ENCODE measurements at places on chromosomes 16 and 17. TPM values are rescaled to one million over a fixed set of nuclear protein-coding genes. Genes with fewer than 3 reads are reported as not detected.

GRCh38 chr16:1261131-1261892 is 5.4 kb downstream of the TPSD1 start:
- H3K27me3 ChIP-seq: peaks cover 42% of the 10 kb centered on the region
- H3K4me3 ChIP-seq: no peak overlapping the region
- H3K4me1 ChIP-seq: peaks cover 5% of the 10 kb centered on the region
- no peak overlapping the region for H3K27ac ChIP-seq
- DNase-seq: no peak

DNA sequence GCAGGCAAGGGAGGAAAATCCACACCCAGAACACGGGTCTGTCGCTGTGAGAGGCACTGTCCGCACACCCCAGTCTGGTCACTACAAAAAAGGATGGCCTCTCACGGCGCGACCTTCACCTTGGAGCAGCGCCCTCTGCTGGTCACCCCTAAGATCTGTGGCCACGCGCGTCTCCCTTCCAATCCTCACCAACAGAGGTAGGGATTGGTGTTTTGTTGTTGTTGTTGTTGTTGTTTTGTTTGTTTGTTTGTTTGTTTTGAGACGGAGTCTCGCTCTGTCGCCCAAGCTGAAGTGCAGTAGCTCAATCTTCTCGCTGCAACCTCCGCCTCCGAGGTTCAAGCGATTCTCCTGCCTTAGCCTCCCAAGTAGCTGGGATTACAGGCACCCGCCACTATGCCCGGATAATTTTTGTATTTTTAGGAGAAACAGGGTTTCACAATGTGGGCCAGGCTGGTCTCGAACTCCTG is 15.0 kb upstream of the C17orf58 start:
- H3K36me3 ChIP-seq: no peaks in the 10 kb centered on the region
- no peak overlapping the region for H3K4me3 ChIP-seq
- DNase-seq: peak; percentile 40
- no peak overlapping the region for H3K27ac ChIP-seq
- no peaks in the 10 kb centered on the region for H3K4me1 ChIP-seq

GRCh38 chr17:27669850-27670249 is 38.9 kb downstream of the LGALS9 start:
- H3K27me3 ChIP-seq: peaks cover 28% of the 10 kb centered on the region
- H3K27ac ChIP-seq: no peak overlapping the region
- H3K36me3 ChIP-seq: no peaks in the 10 kb centered on the region

DNA sequence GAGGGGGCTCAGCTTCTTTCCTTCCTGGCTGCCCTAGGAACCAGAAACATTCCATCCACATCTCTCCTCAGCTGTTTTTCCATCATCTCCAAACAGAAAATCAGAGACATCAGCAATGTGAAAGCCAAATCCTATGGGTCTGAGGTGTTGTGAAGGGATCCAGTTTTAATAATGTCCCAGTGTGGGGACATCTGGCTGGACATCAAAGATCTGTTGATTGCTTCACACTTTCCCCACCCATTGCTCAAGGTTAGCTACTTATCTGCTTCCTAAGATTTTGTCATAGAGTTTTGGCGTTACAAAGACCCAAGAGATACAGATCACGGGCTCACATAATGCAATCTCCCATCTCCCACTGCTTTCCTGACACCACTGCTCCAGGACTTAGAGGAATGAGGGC is 47.8 kb upstream of the AXIN2 start:
- H3K36me3 ChIP-seq: peaks cover 3% of the 10 kb centered on the region
- H3K4me1 ChIP-seq: no peaks in the 10 kb centered on the region
- no peak for DNase-seq
- H3K27ac ChIP-seq: no peak overlapping the region
- no peak overlapping the region for H3K4me3 ChIP-seq

DNA sequence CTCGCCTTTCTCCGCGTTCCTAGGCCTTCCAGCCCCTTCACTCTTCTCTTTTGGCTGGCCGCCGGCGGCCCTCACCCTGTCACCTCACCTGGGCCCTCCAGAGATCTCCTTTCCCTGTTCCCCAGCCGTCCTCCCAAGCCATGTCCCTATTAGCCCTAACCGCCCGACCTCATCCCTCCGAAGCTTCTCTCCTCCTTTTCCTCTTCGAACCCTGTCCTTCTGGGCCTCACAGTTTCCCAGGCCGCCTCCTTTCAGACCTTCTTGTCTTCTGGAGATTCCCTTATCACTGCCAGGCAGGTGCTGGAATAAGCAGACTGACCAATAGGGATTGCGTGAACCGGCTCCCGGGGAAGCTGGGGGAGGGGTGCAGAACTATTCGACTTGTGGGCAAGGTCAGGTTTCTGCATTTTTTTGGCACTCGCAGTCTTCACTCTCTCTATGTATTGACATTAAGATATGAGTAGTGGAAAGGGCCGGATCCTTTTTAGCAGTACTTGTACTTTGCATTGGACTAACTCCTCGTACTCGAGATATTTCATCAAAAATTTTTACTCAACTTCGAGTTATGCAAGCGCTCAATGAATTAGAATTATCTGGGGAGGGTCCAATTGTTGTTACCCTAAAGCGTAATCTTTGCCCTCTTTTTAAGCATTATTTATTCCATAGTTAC is 690 bp downstream of the RHOT1 start:
- H3K36me3 ChIP-seq: no peaks in the 10 kb centered on the region
- DNase-seq: peak; percentile 71
- H3K27me3 ChIP-seq: no peaks in the 10 kb centered on the region
- H3K4me1 ChIP-seq: 0 out of 2 replicates have a peak, but pooled peaks cover 2% of the 10 kb centered on the region
- peak overlapping the region; percentile 97 for H3K4me3 ChIP-seq

- H3K27me3 ChIP-seq: 0 out of 2 replicates have a peak, but pooled peaks cover 2% of the 10 kb centered on the region
- no peak overlapping the region for H3K4me3 ChIP-seq
- no peaks in the 10 kb centered on the region for H3K36me3 ChIP-seq
- no peak overlapping the region for H3K27ac ChIP-seq
These were observed 39.7 kb upstream of the ALDH3A1 start for GRCh38 chr17:19787733-19788357.

GRCh38 chr16:28975158-28975599 is 601 bp downstream of the SPNS1 start:
- no peaks in the 10 kb centered on the region for H3K27me3 ChIP-seq
- no peaks in the 10 kb centered on the region for H3K36me3 ChIP-seq
- no peak for DNase-seq
- peak overlapping the region; percentile 54 for H3K27ac ChIP-seq
- no peaks in the 10 kb centered on the region for H3K4me1 ChIP-seq

- H3K4me3 ChIP-seq: no peak overlapping the region
- DNase-seq: peak; percentile 29
- H3K27me3 ChIP-seq: no peaks in the 10 kb centered on the region
- peaks cover 20% of the 10 kb centered on the region for H3K4me1 ChIP-seq
- H3K36me3 ChIP-seq: no peaks in the 10 kb centered on the region
These were observed 17.4 kb upstream of the COL1A1 start for GRCh38 chr17:50218771-50219315.

DNA sequence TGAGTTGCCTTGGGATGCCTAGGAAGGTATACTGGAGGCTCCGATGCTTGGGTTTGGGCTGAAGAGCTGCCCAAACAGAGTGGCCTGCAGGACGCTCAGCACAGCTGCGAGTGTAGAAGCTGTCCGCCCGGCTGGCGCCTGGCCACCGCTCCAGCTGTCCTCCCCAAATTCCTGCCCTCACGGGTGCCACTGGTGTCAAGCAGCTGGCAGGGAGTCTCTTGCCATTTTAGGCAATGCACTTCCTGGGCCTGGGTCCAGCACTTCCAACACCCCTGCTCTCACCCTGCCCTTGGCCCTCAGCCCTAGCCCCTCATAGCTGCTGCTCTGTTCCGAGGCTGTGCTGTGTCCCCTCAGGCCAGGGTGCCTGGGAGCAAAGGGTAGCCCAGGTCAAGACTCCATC is 5.2 kb upstream of the PKMYT1 start:
- DNase-seq: peak; percentile 88
- H3K4me3 ChIP-seq: no peak overlapping the region
- peaks cover 64% of the 10 kb centered on the region for H3K4me1 ChIP-seq

- H3K36me3 ChIP-seq: no peaks in the 10 kb centered on the region
- H3K4me3 ChIP-seq: no peak overlapping the region
- H3K4me1 ChIP-seq: peaks cover 15% of the 10 kb centered on the region
- no peak for DNase-seq
These were observed 15.1 kb downstream of the BAIAP2 start for GRCh38 chr17:81049973-81050551.

GRCh38 chr17:57900991-57901743 is 51.3 kb upstream of the MRPS23 start:
- peaks cover 51% of the 10 kb centered on the region for H3K4me1 ChIP-seq
- no peak for DNase-seq
- no peak overlapping the region for H3K27ac ChIP-seq
- no peak overlapping the region for H3K4me3 ChIP-seq
- no peaks in the 10 kb centered on the region for H3K27me3 ChIP-seq

DNA sequence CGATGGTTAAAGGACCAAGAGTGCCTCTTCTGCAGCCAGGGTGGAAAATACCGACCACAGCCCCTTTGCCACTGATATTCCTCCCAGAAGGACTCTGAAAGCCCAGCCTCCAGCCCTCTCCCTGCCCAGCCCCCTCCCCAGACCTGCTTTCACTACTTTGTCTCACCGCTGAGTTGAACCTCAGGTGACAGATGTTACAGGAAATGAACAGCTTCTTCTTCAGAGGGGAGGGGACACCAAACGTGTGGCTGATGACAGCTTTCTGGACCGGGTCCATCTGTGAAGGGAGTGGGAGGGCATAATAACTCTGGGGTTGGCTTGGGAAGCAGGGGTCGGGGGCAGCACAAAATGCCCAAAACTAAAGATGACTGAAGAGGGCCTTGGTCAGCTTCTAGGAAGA is 14.2 kb downstream of the NKIRAS2 start:
- no peak overlapping the region for H3K27ac ChIP-seq
- no peaks in the 10 kb centered on the region for H3K36me3 ChIP-seq
- no peaks in the 10 kb centered on the region for H3K4me1 ChIP-seq
- DNase-seq: no peak

GRCh38 chr16:11781773-11782172 is 15.3 kb downstream of the ZC3H7A start:
- DNase-seq: peak; percentile 90
- H3K27ac ChIP-seq: peak overlapping the region; percentile 95
- peaks cover 34% of the 10 kb centered on the region for H3K4me1 ChIP-seq
- H3K36me3 ChIP-seq: peaks cover 22% of the 10 kb centered on the region

GRCh38 chr16:26705346-26705745 is 361.4 kb upstream of the C16orf82 start:
- H3K4me3 ChIP-seq: no peak overlapping the region
- no peaks in the 10 kb centered on the region for H3K36me3 ChIP-seq
- no peak overlapping the region for H3K27ac ChIP-seq
- no peaks in the 10 kb centered on the region for H3K27me3 ChIP-seq
- no peaks in the 10 kb centered on the region for H3K4me1 ChIP-seq

GRCh38 chr16:2900526-2901075 is 11.1 kb upstream of the FLYWCH1 start:
- DNase-seq: no peak
- no peaks in the 10 kb centered on the region for H3K36me3 ChIP-seq

DNA sequence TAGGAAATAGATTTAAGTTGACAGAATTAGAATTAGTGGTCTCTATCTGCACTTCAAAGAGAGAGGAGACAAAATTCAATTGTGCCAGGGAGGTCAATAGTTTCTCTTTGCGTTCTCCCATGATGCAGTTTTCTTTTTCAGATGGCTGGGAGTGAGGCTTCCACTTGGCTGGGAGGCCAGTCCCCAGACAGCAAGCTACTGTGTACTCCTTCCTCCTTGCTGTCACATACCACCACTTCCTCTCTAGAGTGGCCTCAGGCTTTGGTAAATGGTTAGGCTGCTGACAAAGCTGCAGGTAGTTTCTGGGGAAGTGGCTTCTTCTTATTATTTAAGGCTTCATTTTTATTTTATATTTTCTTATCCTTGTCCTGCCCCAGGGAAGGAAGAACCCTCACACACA is 106.2 kb upstream of the HS3ST4 start:
- no peaks in the 10 kb centered on the region for H3K4me1 ChIP-seq
- H3K27me3 ChIP-seq: no peaks in the 10 kb centered on the region
- H3K4me3 ChIP-seq: no peak overlapping the region
- no peak overlapping the region for H3K27ac ChIP-seq
- no peak for DNase-seq

- no peak overlapping the region for H3K27ac ChIP-seq
- H3K4me3 ChIP-seq: no peak overlapping the region
- H3K4me1 ChIP-seq: no peaks in the 10 kb centered on the region
- no peak for DNase-seq
These were observed 18.8 kb downstream of the PCTP start for GRCh38 chr17:55769625-55770000.

- no peak overlapping the region for H3K27ac ChIP-seq
- DNase-seq: no peak
- H3K36me3 ChIP-seq: peaks cover 24% of the 10 kb centered on the region
- H3K27me3 ChIP-seq: no peaks in the 10 kb centered on the region
These were observed 6.4 kb upstream of the VEZF1 start for GRCh38 chr17:57994436-57994835.

DNA sequence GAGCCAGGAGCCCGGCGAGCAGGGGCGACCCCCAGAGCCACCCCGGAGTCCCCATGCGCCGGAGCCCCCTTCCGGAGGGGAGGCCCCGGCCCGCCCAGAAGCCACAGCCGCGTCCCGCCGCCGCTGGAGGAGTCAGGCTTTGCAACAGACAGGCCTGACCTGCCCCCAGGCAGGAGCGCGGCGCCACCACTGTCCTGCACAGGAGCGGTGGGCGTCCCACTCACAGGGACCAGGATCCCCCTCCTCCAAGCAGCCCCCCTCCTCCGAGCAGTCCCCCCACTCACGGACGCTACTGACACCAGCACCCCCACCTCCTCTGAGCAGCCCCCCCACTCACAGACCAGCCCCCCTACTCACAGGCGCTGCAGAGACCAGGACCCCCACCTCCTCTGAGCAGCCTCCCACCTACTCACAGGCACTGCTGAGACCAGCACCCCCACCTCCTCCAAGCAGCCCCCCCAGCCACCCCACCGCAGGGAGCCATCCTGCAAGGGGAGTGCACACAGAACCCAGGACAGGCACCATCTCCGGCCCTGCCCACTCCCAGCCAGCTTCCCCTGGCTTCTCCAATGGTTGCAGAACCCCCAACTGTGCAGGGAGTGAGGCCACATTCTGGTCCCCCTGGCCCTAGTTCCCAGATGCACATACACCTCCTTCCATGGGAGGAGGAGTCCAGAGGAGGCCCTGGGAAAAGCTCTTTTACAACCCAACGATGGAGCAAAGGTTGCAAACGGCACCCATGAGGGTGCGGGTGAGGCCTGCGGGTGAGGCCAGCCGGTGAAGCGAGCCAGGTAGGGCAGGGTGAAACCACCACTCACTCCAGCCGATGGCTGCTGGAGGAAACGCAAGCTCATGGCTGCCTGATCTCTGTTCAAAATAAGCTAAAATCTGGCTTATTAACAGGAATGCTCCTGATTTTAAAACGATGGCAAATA is 69.9 kb downstream of the ABR start:
- no peak overlapping the region for H3K27ac ChIP-seq
- H3K36me3 ChIP-seq: no peaks in the 10 kb centered on the region
- no peaks in the 10 kb centered on the region for H3K27me3 ChIP-seq

MT3 gene
- not detected for total RNA-seq

PMP22 gene
- 7.2 TPM for total RNA-seq

ZNF652 gene
- total RNA-seq: 28.2 TPM

GNG13 gene
- total RNA-seq: not detected

CCL7 gene
- total RNA-seq: not detected

PSMC3IP gene
- 23.8 TPM for total RNA-seq
